Naive thymus-derived CD4-positive, alpha-beta T cell (primary cell): ENCODE measurements at places on chromosomes 6 and 20. TPM values are rescaled to one million over a fixed set of nuclear protein-coding genes. Genes with fewer than 3 reads are reported as not detected.

MUC21 gene
- not detected for total RNA-seq

RPL7L1 gene
- 65.6 TPM for total RNA-seq

C6orf15 gene
- total RNA-seq: not detected

MDN1 gene
- 62.7 TPM for total RNA-seq

TP53TG5 gene
- total RNA-seq: not detected

DEFB116 gene
- not detected for total RNA-seq

TRIM31 gene
- not detected for total RNA-seq

RIPOR3 gene
- total RNA-seq: not detected

POU3F2 gene
- total RNA-seq: not detected

ADGRB3 gene
- not detected for total RNA-seq

PAX1 gene
- not detected for total RNA-seq

LBP gene
- not detected for total RNA-seq

PLCB1 gene
- 1.3 TPM for total RNA-seq

PROKR2 gene
- not detected for total RNA-seq

KIF3B gene
- total RNA-seq: 18.7 and 19.5 TPM in 2 replicates

HLA-DMA gene
- total RNA-seq: 120 TPM

COL11A2 gene
- 0.93 TPM for total RNA-seq

OPRL1 gene
- total RNA-seq: 6.1 TPM

TBP gene
- 23.9 and 24.6 TPM in 2 replicates for total RNA-seq

HTR1E gene
- not detected for total RNA-seq

IMPG1 gene
- not detected for total RNA-seq
